ENCODE measurements at places on chromosomes 11 and 22. TPM values are rescaled to one million over a fixed set of nuclear protein-coding genes. Genes with fewer than 3 reads are reported as not detected.

GRCh38 chr11:8339592-8340022 lies 75.9 kb upstream of the LMO1 start:
- no peaks in the 10 kb centered on the region for H3K36me3 ChIP-seq
- H3K27ac ChIP-seq, result no peak overlapping the region
- H3K4me1 ChIP-seq, result no peaks in the 10 kb centered on the region

Gene OR6T1
- total RNA-seq, result not detected

GRCh38 chr11:18745251-18745650 lies 19.3 kb upstream of the IGSF22 start:
- no peak for DNase-seq
- H3K4me3 ChIP-seq, result no peak overlapping the region
- no peaks in the 10 kb centered on the region for H3K27me3 ChIP-seq

GRCh38 chr11:19553683-19554333 lies 158.8 kb upstream of the NAV2 start:
- DNase-seq, result peak; percentile 78
- H3K4me3 ChIP-seq, result no peak overlapping the region
- H3K4me1 ChIP-seq, result no peaks in the 10 kb centered on the region
- H3K36me3 ChIP-seq, result no peaks in the 10 kb centered on the region

GRCh38 chr11:111450480-111451320 lies 61.5 kb downstream of the BTG4 start:
- no peak for DNase-seq
- no peaks in the 10 kb centered on the region for H3K36me3 ChIP-seq
- no peak overlapping the region for H3K4me3 ChIP-seq
- no peak overlapping the region for H3K27ac ChIP-seq
- no peaks in the 10 kb centered on the region for H3K4me1 ChIP-seq
- no peaks in the 10 kb centered on the region for H3K27me3 ChIP-seq

Gene APIP
- total RNA-seq, result 31.3 TPM

- no peaks in the 10 kb centered on the region for H3K27me3 ChIP-seq
- peaks cover 6% of the 10 kb centered on the region for H3K36me3 ChIP-seq
- H3K4me1 ChIP-seq, result 0 out of 2 replicates have a peak, but pooled peaks cover 2% of the 10 kb centered on the region
- DNase-seq, result no peak
- H3K27ac ChIP-seq, result no peak overlapping the region
- no peak overlapping the region for H3K4me3 ChIP-seq
These were observed 40.0 kb downstream of the RNF141 start for GRCh38 chr11:10500757-10501684.
